HTR-8/SVneo (cell line): ENCODE measurements at places on chromosomes 6 and 20.

DNA sequence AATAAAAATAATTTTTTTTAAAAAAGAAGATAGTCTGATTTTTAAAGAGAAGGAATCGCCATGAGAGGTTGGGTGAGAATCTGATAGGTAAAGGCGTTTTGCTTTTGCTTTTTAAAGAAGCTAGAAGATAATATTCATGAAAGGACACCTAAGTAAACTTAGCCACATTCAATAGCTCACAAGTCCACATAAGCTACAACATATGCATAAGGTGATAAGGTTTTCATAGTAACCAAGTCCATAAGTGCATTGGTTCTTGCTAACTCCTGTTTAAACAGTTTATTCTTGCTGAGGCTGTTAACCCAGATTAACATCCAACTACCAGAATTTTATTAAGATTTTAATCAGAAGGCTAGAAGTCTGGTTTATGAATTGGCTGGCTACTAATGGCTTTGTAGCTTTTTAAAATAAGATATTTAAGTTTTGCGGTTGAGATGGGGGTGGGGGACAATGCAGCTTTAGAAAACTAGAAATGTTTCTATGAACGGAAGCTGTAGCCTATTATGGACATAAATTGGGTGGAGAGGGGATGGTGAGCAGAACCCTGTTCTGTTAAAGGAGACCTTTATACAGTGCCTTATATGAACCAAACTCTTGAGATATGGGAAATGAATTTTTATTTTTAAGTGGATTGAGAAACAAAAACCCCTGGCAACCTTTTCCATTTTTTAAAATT lies 235.1 kb downstream of the ZFAND3 start:
- DNase-seq = no peak

GRCh38 chr6:111550195-111550594 lies 55.5 kb downstream of the TRAF3IP2 start:
- no peak for DNase-seq

GRCh38 chr6:87738000-87738399 lies 36.0 kb upstream of the AKIRIN2 start:
- no peak for DNase-seq

DNA sequence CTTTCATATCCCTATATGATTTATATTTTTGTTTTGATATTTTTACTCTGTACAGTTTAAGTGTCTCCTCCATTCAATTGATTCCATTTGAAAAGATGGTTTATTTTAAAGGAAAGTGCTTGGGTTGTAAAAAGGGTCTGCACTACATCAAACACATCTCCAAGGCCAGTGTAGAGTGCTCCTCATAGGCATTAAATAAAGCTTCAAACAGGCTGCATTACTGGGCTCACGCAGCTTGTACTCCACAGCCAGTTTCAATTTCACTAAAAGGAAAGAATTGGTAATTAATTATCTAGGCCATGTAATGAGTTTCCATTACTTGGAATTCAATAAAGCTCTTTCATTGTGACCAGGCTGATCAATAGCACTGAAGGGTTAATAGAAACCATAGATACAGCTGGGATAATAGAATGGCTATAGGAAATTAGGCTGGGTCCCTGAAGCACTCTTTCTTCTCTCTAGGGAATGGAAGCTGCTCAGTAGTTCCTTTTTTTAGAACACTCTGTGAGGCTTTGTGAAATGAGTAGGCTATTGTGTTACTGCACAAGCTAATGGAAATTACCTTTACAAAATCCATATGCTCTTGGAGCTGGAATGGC lies 442.2 kb downstream of the RNF144B start:
- no peak for DNase-seq

GRCh38 chr20:14951707-14952418 lies 614.5 kb upstream of the FLRT3 start:
- DNase-seq = no peak

GRCh38 chr20:4029505-4030467 lies 14.4 kb upstream of the RNF24 start:
- no peak for DNase-seq

- DNase-seq = no peak
Measured at GRCh38 chr6:134902936-134903335, 47.0 kb downstream of the ALDH8A1 start.

GRCh38 chr6:148955441-148955840 lies 208.6 kb downstream of the UST start:
- DNase-seq = no peak

DNA sequence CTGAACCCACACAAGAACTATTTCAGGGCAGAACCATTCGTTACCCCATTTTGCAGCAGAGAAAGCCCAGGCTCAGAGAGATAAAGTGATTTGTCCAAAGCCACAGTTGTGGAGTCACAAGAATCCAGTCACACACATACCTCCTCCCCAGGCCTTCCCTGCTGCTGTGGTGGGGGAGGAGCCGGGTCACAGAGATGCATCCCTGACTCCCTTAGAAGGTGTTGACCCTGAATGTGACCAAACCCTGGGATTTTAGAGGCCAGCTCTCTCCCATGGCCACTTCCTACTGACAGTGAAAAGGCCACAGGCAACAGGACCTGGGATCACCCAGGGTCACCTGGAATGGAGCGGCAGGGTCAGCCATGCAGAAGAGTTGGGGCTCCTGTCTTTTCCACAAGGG lies 48.6 kb downstream of the CHMP4B start:
- no peak for DNase-seq

- DNase-seq = no peak
Measured at GRCh38 chr20:44326391-44327159, 10.3 kb upstream of the R3HDML start.

GRCh38 chr6:71544028-71544427 lies 255.4 kb downstream of the OGFRL1 start:
- DNase-seq = peak; percentile 10

DNA sequence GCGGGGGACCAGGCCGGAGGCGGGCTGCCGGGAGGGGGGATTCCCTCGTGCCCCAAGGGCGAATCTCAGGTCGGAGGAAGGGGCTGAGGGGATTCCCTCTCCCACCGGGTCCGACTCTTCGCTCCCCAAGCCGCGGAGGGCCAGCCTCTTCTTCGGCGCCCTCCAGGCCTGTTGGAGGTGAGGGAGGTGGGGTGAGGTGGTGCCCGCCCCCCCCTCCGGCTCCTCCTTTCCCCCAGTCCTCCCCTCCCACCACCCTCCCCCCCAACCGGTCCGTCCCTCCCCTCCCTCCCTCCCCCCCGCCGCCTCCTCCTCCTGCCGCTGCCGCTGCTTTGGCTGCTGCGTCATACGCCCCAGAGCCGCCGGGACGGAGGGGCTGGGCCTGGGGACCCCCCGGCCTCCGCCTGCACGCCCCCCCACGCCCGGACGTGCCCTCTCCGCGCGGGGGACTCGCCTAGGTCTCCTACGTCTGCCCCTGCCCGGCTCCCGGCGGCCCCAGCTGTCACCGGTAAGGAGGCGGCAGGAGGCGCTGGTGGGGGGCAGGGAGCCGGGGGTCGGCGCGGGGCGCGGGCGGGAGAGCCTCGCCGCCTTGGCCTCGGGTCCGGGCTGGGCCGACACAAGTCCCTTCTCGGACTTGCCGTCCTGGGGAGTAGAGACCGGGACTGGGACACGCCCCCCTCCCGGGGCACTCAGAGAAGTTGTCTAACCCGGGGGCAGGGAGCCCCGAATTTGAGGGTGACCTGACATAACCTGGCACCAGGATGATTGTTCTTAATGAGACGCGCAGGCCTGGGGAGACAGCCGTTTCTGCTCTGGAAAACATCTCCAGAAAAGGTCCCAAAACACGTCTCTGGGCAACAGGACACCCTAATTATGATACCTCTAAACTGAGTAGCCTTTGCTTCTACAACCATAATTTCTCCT lies at the start of gene PHF1:
PHF1 (plus strand) TSS at position 304 of the 921 bp plus-strand sequence. CDS start 1,250 bp downstream, outside the sequence.
- DNase-seq = peak; percentile 70
